ENCODE measurements at places on chromosomes 7 and 10.

- no peak for DNase-seq
These were observed 91.0 kb downstream of the PAXIP1 start for GRCh38 chr7:154911862-154912455.

- DNase-seq, result no peak
These were observed 63.7 kb downstream of the ARHGAP12 start for GRCh38 chr10:31864834-31865518.

DNA sequence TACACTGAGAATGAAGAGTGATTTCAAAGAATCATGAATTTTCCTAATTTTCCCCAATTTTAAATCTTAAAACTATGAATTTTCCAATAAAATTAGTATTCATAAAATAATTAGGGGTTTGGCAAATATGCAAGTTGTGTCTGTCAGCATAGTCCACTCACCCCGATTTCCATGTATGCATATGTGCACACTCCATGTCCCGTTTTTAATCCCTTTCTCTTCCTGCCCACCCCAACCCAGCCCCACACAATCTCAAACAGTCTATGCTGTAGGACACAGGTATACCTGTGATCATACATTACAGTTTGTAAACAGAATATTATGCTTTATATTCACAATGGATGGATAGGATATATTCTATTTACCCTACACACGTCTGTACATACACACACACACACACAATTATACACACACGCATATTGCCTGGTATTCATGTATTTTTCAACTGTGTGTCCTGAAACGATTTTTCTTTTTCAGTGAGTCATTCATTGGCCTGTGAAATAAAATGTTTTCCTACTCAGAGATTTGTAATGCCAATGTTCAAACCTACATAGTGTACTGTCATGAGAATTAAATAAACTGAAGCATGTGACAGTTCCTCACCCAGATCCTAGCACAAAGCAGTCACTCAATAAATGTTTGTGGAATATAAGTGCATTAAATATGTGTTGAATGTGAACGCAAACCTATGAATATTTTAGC is 144.3 kb downstream of the PDE1C start:
- no peak for DNase-seq

DNA sequence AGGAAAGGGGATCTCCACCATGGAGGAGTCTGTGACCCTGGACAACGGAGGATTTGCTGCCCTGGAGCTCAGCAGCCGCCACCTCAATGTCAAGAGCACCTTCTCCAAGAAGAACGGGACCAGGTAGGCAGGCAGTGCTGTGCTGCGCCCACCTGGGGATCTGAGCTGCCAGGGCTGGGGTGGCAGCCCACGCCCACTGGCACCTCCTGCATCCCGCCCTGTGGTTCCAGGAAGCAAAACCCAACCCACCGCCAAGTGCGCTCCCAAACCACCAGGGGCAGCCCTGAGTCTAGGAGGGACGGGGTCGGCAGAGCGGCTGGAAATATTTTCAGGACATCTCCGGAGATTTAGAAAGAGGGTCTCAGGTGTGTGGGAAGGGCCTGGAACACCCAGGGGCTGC is 440.3 kb upstream of the FOXK1 start:
- DNase-seq, result no peak

DNA sequence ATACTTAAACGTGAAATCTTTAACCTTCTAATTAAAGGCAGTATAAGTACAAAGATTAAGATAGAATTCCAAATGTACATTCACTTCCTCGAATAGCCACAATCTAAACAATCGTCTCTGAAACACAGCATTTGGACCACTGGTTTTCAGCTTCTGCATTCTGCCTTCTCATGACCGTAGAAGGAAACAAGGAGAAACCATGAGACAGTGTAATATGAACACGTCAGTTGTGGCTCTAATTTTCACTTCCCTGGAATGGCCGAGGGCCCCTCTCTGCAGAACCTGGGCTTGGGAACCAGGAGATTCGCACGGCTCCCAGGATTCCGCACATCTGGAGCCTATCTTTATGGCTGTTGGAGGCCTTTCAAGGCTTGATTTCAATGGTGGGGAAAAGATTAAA is 189.3 kb downstream of the KLF6 start:
- no peak for DNase-seq

DNA sequence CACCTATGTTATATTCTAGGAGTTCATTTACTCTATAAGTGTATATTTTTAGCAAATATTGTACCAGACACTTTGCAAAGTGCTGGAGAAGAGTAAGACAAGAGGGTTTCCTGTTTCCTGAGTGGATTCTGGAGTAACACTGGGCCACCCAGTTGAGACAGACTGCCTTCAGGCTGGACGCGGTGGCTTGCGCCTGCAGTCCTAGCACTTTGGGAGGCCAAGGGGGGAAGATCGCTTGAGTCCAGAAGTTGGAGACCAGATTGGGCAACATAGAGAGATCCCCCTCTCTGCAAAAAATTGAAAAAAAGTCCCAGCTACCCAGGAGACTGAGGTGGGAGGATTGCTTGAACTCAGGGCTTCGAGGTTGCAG is 772 bp upstream of the ZSCAN25 start:
- no peak for DNase-seq

DNA sequence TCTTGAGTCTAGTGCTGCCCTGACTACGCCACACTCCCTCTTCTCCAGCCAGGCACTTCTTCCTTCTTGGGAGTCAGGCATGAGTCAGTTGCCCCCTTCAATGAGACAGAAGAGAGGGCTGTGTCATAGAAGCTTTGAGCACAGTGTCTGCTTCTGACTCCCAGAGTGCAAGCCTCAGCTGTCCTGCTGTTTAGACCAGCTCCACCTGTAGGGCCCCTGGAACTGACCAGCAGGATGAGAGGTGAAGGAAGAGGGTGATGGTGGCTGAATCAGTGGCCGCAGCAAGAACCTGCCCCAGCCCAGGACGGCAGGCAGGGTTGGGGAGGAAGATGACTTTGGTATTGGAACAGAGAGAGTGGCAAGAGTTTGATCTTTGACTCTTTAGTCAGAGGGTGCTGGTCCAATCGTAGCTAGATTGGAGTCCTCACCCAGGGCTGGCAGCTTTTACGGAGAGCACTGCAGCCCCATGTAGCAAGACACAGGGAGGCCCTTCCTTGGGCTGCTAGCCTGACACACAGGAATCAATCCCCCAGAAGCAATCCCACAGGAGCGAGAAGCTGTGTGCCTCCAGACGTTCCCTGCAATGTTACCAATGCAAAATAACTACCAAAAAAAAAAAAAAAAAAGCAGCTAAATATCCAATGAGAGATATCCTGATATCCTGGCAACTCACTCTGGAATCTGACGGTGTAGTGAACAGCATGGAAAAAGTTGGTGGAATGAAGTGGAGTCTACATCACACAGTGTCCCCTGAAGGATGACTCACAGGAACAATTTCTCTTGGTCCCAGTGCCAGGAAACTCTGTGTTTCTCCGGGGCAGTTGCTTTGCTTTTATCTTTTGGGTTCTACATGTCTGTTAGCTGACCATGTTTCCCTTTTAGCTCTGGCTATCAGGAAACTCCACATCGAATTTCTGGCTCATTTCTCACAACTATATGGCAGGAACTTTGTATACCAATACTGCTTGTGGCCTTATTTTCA is 6.9 kb downstream of the C10orf62 start:
- DNase-seq, result no peak

DNA sequence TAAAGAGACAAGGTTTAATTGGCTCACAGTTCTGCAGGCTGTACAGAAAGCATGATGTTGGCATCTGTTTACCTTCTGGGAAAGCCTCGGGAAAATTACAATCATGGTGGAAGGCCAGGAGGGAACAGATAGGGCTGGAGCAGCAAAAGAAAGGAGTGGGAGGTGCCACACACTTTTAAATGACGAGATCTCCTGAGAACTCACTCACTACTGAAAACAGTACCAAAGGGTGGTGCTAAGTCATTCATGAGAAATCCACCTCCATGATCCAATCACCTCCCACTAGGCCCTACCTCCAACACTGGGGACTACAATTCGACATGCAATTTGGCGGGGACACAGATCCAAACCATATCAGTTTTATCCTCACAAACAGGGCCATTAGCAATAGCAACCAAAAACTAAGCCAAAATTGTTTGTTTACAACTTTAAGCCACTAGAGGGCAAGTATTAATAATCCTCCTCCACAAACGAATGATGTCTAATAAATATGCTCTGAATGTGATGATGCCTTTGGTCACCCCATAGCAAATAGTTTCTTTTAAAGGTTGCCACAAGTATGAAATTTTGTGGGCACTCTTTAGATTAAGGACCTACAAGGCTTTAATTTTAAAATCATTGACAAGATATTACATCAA is 129.2 kb upstream of the NRBF2 start:
- no peak for DNase-seq

GRCh38 chr7:130894909-130895750 is 161.1 kb upstream of the KLF14 start:
- no peak for DNase-seq

DNA sequence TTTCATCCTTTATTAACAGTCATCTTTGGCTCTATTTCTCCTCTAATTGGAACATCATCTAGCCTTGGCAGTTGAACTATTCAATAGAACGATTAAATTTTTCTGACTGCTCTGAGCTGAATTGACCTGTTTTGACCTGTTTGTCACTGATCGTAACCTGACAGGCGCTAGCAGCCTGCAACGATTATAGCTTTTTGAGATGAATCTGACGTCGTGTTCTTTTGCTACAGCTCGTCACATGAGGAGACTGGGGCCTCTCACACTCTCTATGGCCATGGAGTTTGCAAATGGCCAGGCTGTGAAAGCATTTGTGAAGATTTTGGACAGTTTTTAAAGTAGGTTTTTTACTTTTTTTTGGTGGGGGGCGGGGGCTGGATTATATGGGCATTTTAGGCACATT is 229.8 kb downstream of the FOXP2 start:
- DNase-seq, result no peak

- DNase-seq, result no peak
These were observed 95.0 kb downstream of the KLF6 start for GRCh38 chr10:3689871-3690510.

DNA sequence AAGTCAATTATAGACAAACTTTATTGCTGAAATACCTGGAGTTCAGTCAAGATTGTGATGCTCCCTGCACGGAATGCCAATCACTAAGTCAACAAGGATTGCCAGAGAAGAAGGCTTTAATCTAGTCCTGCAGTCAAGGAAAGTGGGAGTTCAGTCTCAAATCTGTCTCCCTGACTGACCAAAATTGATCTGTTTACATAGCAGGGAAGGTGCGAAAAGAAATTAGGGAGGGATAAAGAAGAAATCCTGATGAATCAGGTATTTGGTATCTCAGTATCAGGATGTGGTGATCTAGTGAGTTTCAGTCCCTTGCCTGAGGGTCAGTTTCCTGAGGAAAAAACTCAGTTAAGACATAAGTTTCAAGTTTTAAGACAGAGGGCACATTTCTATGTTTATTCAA is 2.1 kb upstream of the AKR1D1 start:
- no peak for DNase-seq

GRCh38 chr7:55441774-55442522 is 76.8 kb downstream of the LANCL2 start:
- no peak for DNase-seq

DNA sequence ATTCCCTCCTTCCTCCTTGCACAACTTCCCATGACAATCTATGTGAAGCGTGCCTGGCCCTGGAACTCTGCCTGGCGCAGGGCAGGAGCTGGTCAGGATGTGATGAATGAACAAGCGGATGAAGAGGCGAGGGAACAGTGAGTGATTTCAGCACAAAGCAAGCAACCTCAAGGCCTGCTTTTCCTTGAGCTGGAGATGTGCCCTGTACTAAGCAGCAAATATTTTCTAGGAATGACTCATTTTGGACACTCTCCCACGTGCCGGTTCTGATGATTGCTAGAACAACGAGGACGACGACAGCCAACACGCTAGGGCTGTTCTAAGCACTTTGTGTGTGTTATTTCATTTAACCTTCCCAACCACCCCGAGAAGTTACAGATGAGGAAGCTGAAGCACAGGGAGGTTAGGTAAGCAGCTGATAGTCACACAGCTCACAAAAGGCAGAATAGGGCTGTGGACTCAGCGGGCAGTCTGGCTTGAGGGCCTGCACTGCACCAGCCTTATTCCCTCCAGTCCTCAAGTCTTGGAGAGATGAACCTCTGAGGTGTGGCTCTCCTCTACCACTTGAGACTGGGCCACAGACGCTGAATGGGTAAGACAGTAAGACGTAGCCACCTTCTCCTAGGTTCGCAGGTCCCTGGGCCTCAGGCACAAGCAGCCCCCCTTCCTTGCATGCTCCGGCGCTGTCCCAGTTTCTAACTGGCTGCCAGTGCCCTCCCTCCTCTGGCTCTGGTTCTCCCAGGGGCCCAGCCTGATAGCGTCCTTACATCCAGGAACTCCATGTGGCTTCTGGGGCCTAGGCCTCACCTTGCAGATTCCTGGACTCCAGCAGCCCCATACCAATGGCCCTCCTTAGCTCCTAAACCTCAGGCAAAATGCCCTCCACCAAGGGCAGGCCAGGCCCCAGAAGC is 59.0 kb downstream of the YKT6 start:
- no peak for DNase-seq

- no peak for DNase-seq
These were observed 81.8 kb upstream of the CAV2 start for GRCh38 chr7:116417593-116418345.

- no peak for DNase-seq
These were observed 7.7 kb upstream of the AEBP1 start for GRCh38 chr7:44096326-44096881.

DNA sequence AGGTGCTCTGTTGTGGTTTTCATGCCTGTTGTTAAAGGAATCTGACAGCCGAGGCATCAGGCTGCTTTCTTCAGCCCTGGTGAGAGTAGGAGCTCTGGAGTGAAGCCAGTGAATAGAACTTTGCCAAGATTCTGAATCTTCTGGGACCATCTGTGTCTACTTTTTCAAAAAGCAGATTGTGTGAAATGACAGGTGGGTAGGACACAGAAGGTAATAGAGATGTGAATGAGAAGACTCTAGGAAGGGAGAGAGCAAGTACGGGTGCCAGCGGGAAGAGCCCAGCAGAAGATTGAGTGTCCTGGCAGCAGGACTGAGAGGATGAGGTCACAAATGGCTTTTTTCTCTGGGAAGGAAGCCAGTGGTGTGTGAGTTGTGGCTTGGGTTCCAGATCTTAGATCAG is 429.2 kb downstream of the SDK1 start:
- DNase-seq, result no peak

- DNase-seq, result no peak
These were observed at the start of gene PILRB for GRCh38 chr7:100358027-100358856. TSS of gene PILRB (plus strand) at chr7:100358117. CDS start at chr7:100358303, 186 bp downstream.

DNA sequence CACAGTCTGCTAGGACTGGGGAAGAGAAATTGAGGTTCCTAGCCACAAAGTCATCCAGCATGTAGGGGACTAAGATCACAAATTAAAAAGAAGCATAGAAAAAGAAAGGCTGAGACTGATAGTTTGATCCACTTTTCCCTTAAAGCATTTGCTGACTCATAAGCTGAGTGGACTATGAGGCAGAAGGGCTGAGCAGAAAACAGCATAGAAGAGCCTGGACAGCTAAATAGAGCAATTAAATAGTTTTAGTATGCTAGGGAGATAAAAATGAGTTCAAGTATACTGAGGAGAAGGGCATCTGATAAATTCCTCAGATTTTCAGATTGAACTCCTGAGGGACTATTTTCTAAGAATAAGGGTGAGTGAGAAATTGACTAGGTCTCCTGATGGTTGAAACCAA is 155.9 kb upstream of the EGR2 start:
- no peak for DNase-seq

- DNase-seq, result no peak
These were observed 42.9 kb downstream of the HK1 start for GRCh38 chr10:69321039-69321715.
